Stimulated activated CD4-positive, alpha-beta T cell treated with anti-CD3 and anti-CD28 coated beads, Interleukin-15, amount 100 ng/mL, for 48 hours (primary cell): ENCODE measurements at places on chromosomes 3 and 15.

DNA sequence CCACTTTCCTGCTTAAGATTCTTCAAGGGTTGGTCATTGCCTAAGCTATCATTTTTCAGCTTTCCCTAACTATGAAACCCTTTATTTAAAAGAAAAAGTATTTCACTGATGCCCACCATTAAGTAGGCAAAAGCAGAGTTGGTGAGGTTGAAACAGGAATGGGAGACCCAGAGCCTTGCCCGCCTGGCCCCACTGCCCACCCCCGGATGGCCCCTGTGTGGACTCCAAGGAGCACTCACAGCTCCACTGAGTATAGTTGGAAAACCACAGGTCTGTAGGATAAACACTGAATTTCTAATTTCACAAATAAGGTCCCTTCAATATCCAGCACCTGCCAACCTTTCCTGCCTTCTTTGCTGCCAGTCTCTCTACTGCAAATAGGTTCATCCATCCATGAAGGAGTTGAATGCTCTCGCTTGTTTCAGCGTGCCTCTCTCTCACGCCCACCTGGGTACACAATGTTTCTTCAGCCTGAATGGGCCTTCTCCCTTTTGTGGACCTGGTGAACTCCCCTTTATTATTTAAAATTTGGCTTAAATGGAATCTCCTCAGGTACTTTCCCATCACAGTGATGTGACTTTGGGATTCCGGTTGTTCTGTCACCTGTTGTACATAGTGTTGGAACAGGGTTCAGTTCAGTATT is 8.7 kb upstream of the ACAP2 start:
- DNase-seq = no peak

- DNase-seq = no peak
These were observed 18.6 kb downstream of the ACOX2 start for GRCh38 chr3:58518291-58518789.

GRCh38 chr3:128067489-128067888 is 15.3 kb downstream of the SEC61A1 start:
- DNase-seq = no peak

DNA sequence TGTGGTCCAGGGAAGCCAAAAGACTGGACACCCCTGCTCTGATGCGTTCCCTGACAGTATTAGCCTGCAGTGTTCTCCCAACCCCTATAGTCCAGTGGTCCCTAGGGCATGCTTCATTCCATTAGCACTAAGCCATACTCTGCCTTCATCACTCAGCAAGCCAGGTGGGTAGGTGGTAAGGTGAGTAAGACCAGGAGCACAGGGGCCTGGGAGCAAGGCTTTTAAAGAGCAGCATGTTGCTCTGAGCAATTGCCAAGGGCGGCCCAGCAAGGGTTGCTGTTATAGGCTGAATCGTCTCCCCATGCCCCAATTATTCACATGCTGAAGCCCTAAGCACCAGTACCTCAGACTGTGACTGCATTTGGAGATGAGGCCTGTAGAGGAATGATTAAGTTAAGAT is 11.0 kb downstream of the CXCR6 start:
- no peak for DNase-seq

DNA sequence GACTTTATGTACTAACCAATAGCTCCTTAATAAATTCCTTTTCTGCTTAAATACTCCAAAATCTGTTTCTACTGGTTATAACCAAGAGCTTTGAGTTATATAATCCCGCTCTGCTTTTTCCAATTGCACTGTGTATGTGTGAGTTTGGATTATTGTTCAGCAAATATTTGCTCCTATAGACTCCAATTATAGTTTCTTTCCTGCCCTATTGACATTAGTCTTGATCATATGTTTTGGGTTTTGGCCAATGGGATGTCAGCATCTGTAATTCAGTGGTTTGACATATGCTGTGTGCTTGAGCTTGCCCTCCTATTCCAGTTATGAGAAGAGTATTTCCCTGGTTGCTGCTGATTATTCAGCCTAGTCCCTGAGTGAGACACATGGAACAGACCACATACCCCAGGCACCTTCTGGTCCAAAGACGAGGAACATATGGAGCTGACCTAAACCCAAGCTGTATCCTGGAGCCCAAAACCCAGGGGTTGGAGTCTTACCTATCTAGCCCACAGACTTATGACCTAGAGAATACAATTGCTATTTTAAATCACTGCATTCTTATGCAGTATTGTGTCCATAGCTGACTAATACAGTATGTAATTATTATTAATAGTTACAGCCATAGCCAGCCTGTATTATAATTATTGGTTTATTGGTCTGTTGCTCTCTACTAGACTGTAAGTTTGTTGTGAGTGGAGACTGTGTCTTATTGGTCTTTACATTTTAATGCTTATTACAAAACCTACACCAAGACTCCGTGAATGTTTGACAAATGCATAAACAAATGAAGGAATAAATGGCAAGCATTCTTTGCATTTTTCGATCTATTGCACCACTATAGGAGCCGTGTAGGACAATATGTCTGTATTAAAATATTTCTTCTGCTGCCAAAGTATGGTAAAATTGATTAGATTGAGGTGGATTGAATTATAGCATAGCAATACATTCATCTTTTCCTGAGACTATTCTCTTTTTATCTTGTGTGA is 11.7 kb upstream of the ZNF280D start:
- DNase-seq = no peak

DNA sequence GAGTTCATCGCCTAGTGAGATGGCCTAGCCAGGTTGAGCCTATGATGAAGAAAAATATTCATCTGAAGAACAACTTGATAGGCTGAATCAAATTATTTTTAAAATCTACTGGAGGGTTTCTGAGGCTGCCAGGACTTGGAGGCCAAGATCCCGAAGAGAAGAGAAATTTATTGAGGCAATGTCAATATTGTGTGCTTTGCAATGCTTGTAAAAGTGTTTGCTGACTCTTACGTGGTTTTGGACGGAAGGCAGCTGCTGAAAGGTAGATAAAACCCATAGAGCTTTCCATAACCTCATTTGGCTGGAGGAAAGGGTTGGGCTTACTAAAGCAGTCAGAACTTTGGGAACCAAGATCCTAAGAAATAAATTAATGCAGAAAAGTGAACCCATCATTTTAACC is 361.0 kb upstream of the IL12A start:
- DNase-seq = no peak

GRCh38 chr3:184180165-184180564 is 5.5 kb downstream of the AP2M1 start:
- DNase-seq = no peak

- DNase-seq = no peak
These were observed 2.8 kb downstream of the LSAMP start for GRCh38 chr3:116442331-116443021.

- DNase-seq = no peak
These were observed 33.2 kb upstream of the POU1F1 start for GRCh38 chr3:87309601-87310000.

DNA sequence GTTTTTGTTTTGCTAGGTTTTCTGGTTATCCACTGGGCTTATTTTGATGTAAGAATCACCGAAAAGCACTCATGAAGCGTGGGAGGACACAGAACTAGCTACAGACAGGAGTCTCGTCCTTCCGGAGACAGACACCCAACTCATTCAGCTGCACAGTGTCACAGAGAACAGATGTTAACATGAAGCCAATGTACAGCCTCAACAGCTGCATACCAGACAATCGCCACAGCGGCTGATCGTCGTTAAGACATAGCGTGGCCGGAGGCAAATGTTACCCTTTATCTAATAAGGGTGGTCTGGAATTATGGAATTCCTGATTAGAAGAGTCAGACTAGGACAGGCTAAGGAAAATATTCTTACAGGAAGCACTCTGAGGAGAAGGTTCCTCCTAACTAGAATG is 1.1 kb upstream of the PYGO1 start:
- no peak for DNase-seq

DNA sequence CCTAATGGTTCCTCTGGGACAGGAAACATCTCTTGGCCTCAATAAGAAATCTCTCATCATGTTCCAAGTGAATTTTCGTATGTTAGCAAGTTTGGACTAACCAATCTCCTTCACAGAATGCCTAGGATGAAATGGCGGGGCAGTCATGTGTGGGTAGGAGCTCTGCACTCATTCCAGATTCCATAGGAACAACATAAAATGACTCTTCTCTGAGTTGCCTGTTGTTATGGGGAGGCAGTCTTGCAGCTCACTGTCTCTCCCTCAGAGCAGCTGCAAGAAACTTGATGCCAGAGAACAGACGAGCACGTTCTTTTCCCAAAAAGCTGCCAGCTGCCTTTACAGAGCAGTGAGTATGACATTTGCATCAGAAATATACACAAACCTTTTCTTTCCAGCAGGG is 34.1 kb downstream of the SPATA12 start:
- no peak for DNase-seq

GRCh38 chr3:147431751-147432150 is 22.6 kb downstream of the ZIC1 start:
- no peak for DNase-seq

- DNase-seq = no peak
These were observed 436.1 kb upstream of the WNT5A start for GRCh38 chr3:55923207-55923606.

DNA sequence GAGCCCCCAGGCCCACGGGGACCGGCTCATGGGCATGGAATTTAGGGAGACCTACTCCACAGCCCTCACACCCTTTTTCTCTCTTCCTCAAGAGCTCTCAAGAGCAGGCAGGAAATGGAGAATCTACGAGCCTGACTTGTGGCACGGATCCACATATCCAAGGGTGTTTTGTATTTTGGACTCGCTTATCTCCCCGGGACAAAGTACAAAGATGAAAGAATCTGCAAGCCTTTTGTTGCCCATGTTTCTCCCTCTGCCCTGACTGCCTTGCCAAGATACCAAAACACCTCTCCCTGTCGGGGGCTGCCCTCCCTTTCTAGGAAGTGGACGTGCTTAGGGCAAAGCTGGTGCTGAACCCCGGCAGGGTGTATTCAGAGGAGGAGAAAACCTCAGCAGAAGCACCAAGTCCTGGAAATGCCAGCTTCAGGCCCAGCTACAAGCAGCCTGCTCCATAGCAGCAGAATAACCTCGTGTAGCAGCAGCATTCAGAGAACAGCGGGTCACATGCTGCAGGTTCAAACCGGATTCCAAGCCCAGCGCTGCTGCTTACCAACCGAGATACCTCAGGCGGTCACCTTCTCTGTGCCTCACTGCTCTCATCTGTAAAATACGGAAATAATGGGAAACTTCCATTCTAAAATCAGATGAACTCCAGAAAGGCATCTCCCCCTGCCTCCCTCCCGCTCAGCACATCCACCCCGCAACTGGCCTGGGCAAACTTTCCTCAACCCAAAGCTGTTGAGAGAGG is 35.2 kb downstream of the DNASE1L3 start:
- DNase-seq = no peak

DNA sequence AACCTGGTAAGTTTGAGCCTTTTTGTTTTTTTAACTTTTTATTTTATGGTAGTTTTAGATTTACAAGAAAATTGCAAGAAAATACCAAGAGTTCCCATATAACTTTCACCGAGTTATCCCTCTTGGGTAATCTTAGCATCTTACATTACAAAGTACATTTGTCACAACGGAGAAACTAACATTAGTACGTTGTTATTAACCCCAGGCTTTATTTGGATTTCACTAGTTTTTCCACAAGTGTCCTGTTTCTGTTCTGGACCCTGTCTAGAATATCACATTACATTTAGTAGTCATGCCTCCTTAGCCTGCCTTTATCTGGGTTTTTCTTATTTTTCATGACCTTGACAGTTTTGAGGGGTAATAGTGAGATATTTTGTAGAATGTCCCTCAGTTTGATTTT is 53.5 kb upstream of the KPNA4 start:
- DNase-seq = no peak

- DNase-seq = no peak
These were observed 19.0 kb downstream of the USP13 start for GRCh38 chr3:179671747-179672242.

GRCh38 chr3:10309736-10310135 is 11.2 kb downstream of the SEC13 start:
- DNase-seq = no peak

DNA sequence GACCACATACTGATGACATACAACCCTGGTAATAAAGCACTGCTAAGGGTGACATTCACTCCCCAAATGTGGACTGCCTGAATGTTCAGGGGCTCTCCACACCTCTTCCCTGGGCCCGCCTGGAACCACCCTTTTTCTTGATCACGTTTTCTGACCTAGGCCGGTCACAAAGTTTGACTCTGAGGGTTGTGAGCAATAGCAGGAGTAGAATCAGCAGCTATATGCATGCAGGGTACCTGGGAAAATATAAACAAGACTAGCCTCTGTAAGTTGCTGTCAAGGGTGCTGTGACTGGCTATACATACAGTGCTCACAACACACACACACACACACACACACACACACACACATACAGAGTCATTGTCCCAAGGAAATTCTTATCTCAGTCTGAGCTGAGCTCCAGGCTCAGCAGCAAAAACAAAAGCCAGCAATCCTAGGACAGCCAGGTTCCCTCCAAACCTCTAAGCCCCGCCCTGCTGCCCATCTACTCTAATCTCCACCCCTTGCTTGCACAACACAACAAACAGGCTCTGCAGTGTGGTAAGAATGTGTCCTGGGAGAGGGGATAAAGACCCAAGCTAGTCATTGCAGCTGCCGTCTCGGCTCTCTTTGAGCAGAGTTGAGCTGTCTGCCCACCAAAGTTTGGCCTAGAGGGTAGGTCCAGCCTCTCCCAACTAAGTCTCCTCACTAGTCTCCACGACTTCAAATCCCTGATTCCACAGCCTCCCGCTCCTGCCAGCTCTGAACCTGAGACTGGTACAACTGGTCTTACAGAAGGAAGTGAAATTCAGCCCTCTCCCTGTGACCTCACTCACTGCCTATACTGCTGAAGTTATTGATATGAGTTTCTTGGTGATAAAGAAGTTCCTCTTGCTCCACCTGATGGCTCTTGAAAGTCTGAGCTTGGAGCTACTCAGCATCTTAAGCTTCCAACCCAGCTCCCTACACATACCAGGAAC is 2.2 kb downstream of the BMF start:
- DNase-seq = no peak

DNA sequence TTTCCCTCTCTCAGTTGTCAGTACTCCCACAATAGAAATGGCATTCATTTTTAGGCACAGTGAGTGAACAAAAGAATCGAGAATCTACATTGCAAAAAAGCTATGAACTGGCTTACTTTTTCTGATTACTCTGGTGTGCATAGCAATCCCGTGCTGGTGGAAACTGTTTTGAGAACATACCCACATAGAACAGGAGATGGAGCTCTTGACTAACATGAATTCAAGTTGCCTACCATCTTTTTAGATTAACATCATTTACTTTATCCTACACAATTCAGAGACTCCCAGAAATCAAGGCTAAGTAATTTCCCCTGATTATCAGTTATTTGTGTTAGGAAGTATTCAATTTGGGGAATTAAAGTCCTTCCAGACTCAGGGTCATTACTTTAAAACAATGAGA is 326.6 kb downstream of the ARPP21 start:
- no peak for DNase-seq

GRCh38 chr15:72098040-72098439 is 19.9 kb downstream of the MYO9A start:
- DNase-seq = no peak
